Inflammatory macrophage treated with lipopolysaccharide for 1 hour (primary cell): ENCODE measurements at places on chromosomes 3 and 15.

DNA sequence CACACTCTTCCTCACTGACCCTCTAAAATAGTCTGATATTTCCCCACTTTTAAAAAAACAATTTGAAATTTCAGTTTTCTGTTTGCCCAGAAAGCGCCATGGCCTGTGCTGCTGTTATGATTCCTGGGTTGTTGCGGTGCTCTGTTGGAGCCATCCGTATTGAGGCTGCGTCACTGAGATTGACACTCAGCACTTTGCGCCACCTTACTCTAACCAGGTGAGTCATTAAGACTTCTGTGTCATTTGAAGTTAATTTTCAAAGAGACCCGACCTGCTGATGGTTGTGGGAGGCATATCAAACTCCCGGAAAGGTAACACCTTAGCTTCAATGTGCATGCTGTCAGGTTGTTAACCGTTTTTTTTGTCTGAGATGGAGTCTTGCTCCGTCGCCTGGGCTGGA, 5.8 kb downstream of the OXNAD1 start:
- DNase-seq = no peak

DNA sequence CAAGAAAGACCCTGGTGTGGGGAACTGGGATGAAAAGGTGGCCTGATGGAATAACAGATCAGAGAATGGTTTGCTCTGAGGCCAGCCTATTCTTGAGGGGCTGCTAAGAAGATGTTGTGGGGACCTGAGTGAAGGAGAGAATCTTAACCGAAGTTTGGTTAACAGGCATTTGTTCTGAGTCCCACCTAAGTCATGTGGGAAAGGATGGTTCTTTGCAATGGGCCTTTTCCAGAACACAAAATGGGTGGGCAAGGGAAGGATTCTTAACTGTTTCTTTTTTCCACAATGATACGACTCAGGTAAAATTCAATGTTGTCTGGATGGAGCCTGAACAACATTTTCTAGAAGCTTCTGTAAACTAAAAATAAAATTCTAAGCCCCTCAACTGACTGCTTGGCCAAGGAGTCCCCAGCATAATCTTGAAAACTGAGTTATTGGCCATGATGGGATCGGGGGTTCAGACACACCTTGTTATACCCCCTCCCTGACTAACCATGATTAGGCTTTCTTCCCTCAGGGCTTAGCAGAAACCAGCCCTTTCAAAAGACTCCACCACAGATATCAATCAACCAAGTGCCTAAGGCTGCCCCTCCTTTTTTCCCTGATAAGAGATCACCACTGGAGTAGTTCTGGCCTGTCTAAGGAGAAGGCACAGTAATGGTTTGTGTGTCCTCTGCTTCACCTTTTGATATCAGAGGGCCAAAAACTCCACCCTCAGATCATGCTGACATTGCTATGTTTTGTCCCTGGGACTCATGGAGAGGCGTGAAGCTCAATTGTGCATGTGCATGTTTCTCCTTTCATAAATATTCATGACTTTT, 30.1 kb downstream of the SCN11A start:
- no peak for DNase-seq

GRCh38 chr3:123155471-123156011, 46.2 kb upstream of the SEC22A start:
- DNase-seq = no peak

DNA sequence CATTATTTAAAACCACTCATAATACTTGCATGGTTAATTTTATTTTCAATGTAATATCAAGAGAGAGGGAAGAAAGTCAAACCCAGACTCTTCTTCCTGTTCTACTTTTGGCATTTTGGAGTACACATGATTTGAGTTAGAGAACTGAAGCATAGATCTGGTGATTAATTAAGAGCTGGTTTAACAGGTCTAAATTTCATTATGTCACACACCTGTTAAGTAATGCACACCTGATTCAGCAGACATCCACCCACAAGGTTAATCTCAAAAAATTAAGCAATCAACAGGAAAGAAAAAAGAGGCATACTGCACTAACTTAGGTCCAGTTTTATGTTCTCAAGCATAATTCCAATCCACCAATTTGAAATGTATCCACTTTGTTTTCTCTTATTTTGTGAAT, 101.1 kb upstream of the ICE2 start:
- no peak for DNase-seq

DNA sequence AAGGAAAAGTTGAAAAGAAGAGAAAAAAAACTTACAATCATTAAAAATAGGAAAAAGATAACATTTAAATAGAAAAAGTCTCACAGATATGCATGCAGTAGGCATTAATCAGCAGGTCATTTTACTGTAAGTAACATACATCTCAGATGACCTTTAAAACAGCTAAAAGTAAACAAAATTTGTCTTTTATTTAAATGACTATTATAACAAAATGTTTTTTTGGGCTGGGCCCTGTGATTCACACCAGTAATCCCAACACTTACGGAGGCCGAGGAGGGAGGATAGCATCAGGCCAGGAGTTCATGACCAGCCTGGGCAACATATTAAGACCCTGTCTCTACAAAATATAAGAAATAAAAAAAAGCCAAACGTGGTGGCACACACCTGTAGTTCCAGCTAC, 14.7 kb downstream of the IQGAP1 start:
- DNase-seq = no peak

GRCh38 chr3:25587526-25587925, 77.2 kb downstream of the TOP2B start:
- no peak for DNase-seq
